HTR-8/SVneo (cell line): ENCODE measurements at places on chromosomes 16 and 17.

DNA sequence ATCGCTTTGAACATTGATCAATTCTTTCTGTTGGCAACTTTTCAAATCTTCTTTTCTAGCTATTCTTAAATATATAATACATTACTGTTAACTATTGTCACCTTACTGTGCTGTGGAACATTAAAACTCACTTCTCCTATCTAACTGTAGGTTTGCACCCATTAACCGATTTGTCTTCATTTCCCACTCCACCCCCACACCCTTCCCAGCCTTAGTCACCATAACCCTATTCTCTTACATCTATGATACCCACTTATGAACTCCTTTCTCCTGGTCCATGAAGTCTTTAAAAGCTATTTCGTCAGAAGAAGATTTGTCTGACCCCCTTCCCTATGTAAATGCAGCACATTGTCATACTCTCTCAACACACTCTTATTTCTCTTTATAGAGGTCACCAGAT is 993.4 kb upstream of the EEF2KMT start:
- no peak for DNase-seq

GRCh38 chr16:85659805-85660511 is 28.8 kb downstream of the GINS2 start:
- peak; percentile 82 for DNase-seq

DNA sequence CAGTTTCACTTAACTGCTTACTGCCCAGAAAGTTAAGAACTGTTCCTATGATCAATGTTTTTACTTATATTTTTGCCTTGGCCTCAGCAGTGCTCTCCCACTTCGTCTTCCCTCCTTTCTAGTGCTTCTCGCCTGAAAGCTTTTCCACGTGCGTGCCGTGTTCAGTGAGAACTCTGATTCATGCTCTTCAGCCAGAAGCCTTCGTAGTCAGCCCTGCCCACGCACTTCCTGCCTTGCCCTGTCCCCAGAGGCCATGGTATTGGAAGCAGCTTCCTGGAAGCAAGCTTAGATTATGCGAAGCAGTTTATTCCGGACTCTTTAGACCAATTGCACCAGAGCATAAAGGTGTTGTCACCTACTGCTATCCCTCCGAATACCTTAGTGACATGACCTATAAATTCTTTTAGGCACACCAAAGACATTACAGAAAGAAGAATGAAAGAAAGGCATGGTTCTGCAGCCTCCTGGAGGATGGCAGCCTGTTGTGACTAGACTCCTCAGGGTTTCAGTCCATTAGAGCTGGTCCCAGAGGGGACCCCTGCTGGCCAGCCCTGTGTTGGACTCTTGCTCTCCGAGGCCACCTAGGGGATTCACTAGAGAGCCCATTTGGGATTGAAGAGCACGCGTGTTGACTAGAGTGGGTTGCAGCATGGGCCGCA is 105.2 kb downstream of the RPTOR start:
- DNase-seq, result peak; percentile 59

DNA sequence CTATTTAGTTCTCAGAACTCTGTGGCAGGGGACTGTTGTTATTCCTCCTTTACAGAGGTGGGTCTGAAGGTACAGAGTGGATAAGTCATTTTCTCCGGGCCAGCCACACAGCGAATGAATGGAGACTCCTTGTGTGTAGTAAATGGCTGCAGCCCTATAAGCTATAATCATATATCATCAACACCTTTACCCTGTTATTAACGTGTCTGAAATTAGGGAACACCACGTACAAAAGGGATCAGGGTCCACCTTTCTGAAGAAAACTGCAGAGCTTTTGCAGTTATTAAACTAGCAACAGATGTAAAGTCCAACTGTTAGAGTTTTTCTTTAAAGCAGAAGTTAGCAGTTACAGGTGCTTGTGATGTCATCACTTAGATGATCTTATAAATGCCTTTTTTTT is 696.7 kb downstream of the MAF start:
- no peak for DNase-seq

DNA sequence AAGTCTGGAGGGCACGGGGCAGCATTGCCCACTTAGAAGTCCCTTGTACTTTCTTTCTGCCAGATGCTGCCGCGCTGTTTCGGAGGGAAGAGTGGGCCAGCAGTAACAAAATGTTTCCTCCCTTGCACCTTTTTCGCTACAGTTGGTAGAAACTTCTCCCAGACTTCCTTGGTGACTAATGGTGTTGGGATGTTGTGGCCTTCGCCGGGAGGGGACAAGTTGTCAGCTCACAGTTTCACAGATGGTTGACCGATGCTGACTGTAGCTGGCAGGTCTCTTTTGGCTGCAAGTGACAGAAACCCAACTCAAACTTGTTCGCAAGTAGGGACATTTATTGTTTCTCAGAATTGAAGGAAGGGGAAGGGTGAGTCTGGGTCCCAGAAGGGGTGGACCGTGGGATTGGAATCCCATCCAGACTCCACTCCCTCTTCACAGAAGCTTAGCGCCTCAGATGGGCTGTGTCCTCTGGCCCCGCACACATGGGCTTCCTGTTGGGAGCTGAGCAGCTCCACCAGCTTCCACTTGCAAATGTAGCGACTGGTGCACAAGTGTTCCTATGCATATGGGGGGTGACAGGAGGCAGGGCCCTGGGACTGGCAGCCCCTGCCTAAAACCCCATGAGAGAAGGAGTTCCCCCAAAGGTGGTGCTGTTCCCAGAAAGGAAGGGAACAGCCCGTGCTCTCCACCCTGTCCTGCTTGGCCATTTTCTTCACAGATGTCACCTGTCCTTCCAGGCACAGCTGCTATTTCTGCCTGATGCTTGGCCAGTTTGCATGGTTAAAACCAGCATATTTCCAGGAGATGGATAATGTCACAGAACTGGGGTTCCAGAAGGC is 30.9 kb upstream of the RPRML start:
- no peak for DNase-seq

DNA sequence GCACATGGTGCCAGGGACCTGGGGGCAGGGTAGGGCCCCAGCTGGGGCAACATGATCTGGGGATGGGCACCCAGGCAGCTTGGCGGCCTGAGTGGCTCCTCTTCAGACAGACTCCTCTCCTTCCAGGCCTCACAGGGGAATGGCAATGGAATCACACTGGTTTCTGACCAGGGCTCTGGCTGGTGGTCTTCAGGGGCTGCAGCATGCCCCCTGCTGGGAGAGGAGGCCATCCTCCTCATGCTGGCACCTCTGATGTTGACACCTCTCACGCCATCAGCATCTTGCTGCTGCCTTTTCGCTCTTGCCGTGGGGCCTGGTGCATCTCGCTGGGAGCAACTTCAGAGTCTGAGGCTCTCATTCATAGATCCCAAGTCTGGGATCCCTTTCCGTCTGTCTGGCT is 11.2 kb upstream of the GFOD2 start:
- DNase-seq, result no peak

DNA sequence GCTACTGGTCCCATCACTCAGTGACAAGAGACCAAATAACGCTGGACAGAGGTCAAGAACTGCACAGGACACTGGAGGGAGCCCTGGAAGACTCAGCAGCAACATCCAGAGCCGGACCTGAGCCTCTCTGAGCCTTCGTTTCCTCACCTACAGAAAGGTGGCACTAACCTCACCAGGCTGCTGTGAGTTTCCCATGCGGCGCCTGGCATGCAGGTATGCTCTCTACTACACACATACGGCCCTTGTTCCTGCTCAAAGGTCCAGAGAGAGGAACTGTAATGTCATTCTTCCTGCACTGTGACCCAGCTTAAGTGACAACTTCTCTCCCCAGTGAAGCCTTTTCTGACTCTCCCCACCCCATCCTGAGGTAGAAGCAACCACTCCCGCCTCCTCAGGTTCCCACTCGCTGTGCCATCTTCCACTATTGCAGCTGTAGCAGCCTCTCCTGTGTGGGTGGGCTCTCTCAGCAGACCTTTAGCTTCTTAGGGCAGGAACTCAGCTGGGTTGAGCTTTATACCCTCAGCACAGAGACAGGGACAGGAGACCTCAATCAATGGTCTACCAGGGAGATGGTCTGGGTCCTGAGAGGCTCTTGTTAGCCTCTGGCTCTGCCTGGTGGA is 43.9 kb upstream of the SREBF1 start:
- DNase-seq, result no peak

GRCh38 chr17:75604034-75604695 is 16.6 kb downstream of the MYO15B start:
- no peak for DNase-seq

- DNase-seq, result no peak
Measured at GRCh38 chr16:72743011-72743761, 304.7 kb downstream of the ZFHX3 start.

DNA sequence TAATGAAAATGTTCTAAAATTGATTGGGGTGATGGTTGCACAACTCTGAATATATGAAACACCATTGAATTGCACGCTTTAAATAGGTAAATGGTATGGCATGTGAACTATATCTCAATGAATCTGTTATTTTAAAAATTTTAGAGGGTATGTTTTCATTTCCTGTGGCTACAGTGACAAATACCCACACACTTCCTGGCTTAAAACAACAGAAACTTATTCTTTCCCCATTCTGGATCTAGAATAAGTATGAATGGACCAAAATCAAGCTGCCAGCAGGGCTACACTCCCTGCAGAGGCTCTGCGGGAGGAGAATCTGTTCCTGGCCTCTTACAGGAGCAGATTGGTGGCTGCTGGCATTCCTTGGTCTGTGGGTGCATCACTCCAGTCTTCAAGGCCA is 11.3 kb upstream of the PECAM1 start:
- DNase-seq, result no peak

- DNase-seq, result no peak
Measured at GRCh38 chr17:28579526-28579925, 2.8 kb upstream of the ALDOC start.

- no peak for DNase-seq
Measured at GRCh38 chr17:74679374-74679773, 33.3 kb downstream of the CD300LF start.
